MCF 10A (cell line): ENCODE measurements at places on chromosomes 3 and 15. TPM values are rescaled to one million over a fixed set of nuclear protein-coding genes. Genes with fewer than 3 reads are reported as not detected.

DNA sequence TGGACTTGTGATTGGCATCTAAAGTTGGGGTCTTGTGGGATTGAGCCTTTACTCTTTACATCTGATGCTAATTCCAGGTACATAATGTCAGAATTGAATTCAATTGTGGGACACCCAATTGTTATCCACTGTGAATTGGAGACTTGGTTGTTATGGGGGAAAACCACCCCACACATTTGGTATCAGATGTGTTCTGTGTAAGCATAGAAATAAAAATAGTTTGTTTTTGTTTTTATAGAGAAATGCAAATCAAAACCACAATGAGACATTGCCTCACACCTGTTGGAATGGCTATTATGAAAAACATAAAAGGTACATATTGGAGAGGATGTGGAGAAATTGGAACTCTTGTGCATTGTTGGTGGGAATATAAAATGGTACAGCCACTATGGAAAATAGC lies 58.5 kb downstream of the CPA3 start:
- DNase-seq: no peak
- no peaks in the 10 kb centered on the region for H3K36me3 ChIP-seq
- peaks cover 83% of the 10 kb centered on the region for H3K27me3 ChIP-seq
- no peak overlapping the region for H3K27ac ChIP-seq

Gene RBP2
- total RNA-seq: not detected in 2 replicates

Gene CSTA
- 133 and 145 TPM in 2 replicates for total RNA-seq

Gene MYZAP
- 0.96 and 1.3 TPM in 2 replicates for total RNA-seq

DNA sequence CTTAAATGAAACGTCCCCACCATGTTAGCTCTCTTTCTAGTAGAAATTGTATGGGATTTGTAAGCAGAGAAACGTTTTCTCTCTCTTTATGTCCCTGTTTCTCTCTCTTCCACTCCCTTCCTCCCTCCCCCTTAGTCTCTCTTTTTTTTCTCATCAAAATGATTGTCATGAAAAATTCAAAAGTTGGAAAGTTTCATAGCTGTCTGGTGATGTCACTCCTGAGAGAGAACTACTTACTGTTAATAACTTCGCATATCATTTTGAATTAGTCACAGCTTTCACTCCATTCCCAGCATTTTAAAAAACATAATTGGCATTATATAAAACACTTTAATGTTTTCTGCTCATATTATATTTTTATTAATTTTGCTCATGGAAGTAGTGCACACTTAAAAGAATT lies 331.1 kb downstream of the C3orf38 start:
- peaks cover 12% of the 10 kb centered on the region for H3K4me1 ChIP-seq
- no peak overlapping the region for H3K4me3 ChIP-seq
- no peaks in the 10 kb centered on the region for H3K27me3 ChIP-seq
- no peaks in the 10 kb centered on the region for H3K36me3 ChIP-seq
- no peak overlapping the region for H3K27ac ChIP-seq
